ENCODE measurements at places on chromosomes 4 and X.

DNA sequence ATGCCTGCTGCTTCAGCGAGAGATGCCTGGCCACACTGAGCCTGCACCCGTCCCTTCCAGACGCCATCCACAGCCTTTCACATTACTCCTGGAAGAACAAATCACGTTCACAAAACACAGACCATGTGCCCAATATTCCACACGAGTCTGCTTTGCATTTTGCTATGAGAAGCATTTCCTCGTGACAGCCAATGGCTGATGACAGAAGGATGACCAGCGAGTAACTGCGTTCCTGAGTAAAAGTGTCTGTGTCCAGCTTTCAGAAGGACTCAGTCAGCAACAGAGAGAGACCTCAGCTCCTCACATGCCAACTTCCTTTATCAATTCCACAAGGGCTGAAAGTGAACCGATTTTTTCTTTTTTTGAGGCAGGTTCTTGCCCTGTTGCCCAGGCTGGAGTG is 19.5 kb downstream of the NAT8L start:
- no peak for DNase-seq

DNA sequence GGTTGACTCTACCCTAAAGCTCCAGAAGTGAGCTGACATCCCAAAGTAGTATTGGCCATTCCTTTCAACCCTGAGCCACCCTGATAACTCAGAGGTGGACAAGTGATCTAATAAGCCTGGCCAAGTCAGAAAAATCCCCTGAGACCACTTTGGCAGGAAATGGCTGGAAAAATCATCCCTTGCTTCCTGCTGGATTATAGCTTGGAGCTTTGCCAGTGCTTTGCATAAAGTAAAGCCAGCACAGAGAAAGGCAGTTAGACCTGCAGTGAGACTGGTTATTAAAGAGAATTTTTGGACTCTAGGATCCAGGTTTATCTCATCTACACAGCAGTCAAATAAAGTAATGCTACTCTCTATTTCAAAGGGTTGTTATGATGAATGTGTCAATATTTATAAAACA is 6.4 kb downstream of the CXCL3 start:
- no peak for DNase-seq

GRCh38 chrX:2697741-2698299 is 6.7 kb downstream of the CD99 start:
- DNase-seq, result no peak

- no peak for DNase-seq
Measured at GRCh38 chrX:16212024-16212423, 44.7 kb downstream of the MAGEB17 start.

- no peak for DNase-seq
Measured at GRCh38 chr4:104890598-104891275, 255.9 kb upstream of the TET2 start.

GRCh38 chr4:124178449-124179021 is 534.0 kb downstream of the ANKRD50 start:
- no peak for DNase-seq

- no peak for DNase-seq
Measured at GRCh38 chrX:38847903-38848230, 46.6 kb downstream of the MID1IP1 start.

All from retinal pigment epithelial cell (primary cell).